H1 (cell line): ENCODE measurements at places on chromosomes 11 and 22. TPM values are rescaled to one million over a fixed set of nuclear protein-coding genes. Genes with fewer than 3 reads are reported as not detected.

SNAP29 gene
- polyA plus RNA-seq, result 7.1 and 11.8 TPM in 2 replicates

VSTM5 gene
- polyA plus RNA-seq, result 0.42 and 0.70 TPM in 2 replicates

TMPRSS5 gene
- 0.53 and 0.54 TPM in 2 replicates for polyA plus RNA-seq

OR4A47 gene
- not detected in 2 replicates for polyA plus RNA-seq

IL10RA gene
- polyA plus RNA-seq, result 0.05 and 0.16 TPM in 2 replicates

ABTB2 gene
- polyA plus RNA-seq, result 7.7 and 10.7 TPM in 2 replicates

DDI1 gene
- polyA plus RNA-seq, result not detected in 2 replicates

SCO2 gene
- 2.0 and 2.5 TPM in 2 replicates for polyA plus RNA-seq

MS4A4A gene
- not detected in 2 replicates for polyA plus RNA-seq

UBQLNL gene
- 0.22 and 0.35 TPM in 2 replicates for polyA plus RNA-seq
